ENCODE measurements at places on chromosomes 1 and 21.

- no peak overlapping the region for H3K27ac ChIP-seq
- DNase-seq: no peak
- H3K36me3 ChIP-seq: no peaks in the 10 kb centered on the region
- peaks cover 35% of the 10 kb centered on the region for H3K4me1 ChIP-seq
- no peaks in the 10 kb centered on the region for H3K27me3 ChIP-seq
Measured at GRCh38 chr1:26533951-26534509, 4.5 kb downstream of the RPS6KA1 start.

DNA sequence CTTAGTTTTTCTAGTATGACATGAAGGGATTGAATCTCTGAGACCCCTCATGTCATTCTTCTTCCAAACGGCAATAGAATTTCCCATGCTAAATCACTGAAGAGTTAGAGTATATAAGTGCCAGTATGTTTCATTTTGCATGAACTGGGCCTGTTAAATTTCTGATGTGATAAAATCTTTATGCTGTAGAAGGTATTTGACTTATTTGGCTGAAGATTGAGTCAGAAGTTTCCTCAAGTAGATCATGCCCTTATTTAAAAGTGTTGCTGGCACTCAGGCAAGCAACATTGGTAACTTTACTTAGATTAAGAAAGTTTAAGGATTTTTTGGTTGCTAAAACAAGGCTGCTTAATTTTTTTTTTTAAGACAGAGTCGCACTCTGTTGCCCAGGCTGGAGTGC is 13.3 kb downstream of the ATF6 start:
- peaks cover 29% of the 10 kb centered on the region for H3K36me3 ChIP-seq
- no peak for DNase-seq
- H3K27ac ChIP-seq: no peak overlapping the region
- H3K27me3 ChIP-seq: no peaks in the 10 kb centered on the region

DNA sequence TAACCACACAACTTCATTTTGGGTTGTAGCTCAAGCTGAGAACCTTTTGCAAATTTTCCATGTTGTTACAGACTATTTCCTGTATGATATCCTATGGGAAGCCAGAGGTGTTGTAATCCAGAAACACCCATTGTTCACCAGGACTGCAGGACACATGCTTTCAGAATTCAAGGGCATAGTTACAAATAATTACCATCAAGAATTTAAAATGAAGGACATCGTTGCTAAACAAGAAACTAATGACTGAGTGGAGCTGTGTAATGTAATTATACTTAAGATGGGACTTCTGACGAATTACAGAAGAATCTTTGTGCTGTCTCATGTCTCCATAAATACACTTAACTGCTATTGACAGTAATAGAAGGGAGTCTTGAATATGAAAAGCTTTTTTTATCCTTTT is 47.6 kb upstream of the HOOK1 start:
- peak; percentile 33 for DNase-seq
- H3K4me3 ChIP-seq: no peak overlapping the region
- no peak overlapping the region for H3K27ac ChIP-seq

DNA sequence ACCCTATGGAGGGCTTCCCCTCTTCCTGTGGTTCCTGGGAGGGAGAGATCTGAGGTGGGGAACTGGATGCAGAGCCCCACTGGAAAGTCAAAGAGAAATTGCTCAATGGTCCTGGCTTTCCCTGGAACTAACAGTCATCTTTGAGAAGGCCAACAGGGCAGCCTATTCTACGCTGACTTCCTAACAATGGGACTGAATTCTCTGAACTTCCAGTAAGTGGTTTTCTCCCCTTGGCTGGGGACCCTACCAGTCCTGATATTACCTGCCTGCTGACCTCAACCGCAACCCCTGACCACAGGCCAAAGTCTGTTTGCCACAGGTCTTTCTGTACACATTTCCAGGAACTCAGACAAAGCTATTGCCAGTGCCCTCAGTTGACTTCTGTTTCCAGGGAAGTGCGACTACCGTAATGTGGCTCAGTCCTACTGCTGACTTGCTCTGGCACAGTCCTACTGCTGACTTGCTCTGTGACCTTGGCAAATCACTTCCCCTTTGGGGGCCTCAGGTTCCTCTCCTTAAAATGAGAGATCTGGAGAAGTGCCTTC is 55.3 kb downstream of the C8B start:
- no peaks in the 10 kb centered on the region for H3K36me3 ChIP-seq
- H3K27ac ChIP-seq: no peak overlapping the region
- H3K4me1 ChIP-seq: no peaks in the 10 kb centered on the region

DNA sequence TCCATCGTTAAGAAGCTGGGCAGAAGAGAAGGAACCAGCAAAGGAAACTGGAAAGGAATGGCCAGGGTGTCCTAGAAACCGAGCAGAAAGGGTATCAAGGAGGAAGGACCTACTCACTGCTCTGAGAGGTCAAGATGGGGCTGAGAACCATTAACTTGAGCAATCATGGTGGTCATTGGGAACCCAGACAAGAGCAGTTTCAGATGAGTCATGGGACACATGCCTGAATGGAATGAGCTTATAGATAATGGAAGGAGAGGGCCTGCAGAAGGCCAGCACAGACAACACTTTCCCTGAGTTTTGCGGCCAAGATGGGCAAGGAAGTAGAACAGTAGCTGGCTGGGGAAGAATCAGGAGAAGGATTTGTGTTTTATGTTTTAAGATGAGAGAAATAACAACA is 383.2 kb downstream of the KIF26B start:
- H3K27me3 ChIP-seq: no peaks in the 10 kb centered on the region
- peak; percentile 81 for DNase-seq
- H3K27ac ChIP-seq: no peak overlapping the region

GRCh38 chr1:205344066-205344928 is 12.4 kb downstream of the KLHDC8A start:
- DNase-seq: peak; percentile 30
- H3K27me3 ChIP-seq: peaks cover 77% of the 10 kb centered on the region
- H3K36me3 ChIP-seq: no peaks in the 10 kb centered on the region
- H3K27ac ChIP-seq: no peak overlapping the region
- peak overlapping the region; percentile 40 for H3K4me3 ChIP-seq

- no peak for DNase-seq
- H3K4me1 ChIP-seq: peaks cover 1% of the 10 kb centered on the region
- H3K27ac ChIP-seq: no peak overlapping the region
- no peaks in the 10 kb centered on the region for H3K36me3 ChIP-seq
Measured at GRCh38 chr1:77428068-77428467, 146.2 kb downstream of the AK5 start.

- no peak overlapping the region for H3K27ac ChIP-seq
- no peaks in the 10 kb centered on the region for H3K4me1 ChIP-seq
- no peaks in the 10 kb centered on the region for H3K27me3 ChIP-seq
- H3K4me3 ChIP-seq: no peak overlapping the region
- H3K36me3 ChIP-seq: no peaks in the 10 kb centered on the region
Measured at GRCh38 chr1:186502087-186502486, 41.2 kb upstream of the PDC start.

DNA sequence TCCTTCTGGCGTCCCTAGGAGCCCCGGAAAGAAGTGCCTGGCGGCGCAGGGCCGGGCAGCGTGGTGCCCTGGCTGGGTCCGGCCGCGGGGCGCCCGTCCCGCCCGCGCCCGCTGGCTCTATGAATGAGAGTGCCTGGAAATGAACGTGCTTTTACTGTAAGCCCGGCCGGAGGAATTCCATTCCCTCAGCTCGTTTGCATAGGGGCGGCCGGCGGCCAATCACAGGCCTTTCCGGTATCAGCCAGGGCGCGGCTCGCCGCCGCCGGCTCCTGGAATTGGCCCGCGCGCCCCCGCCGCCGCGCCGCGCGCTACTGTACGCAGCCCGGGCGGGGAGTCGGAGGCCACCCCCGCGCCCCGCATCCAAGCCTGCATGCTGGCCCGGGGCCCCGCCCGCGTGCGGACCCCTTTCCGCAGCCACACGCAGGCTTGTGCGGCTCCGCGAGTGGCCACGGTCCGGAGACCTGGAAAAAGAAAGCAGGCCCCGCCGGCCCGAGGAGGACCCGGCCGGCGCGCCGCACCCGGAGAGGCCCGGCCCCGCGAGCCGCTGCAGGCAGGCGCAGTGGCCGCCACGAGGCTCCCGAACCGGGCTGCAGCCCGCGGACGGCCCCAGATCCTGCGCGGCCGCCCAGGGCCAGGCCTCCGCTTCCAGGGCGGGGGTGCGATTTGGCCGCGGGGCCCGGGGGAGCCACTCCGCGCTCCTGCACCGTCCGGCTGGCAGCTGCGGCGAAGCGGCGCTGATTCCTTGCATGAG is 160.4 kb downstream of the RUNX1 start:
- H3K4me1 ChIP-seq: peaks cover 11% of the 10 kb centered on the region
- H3K27me3 ChIP-seq: no peaks in the 10 kb centered on the region
- H3K4me3 ChIP-seq: peak overlapping the region; percentile 87
- peak overlapping the region; percentile 85 for H3K27ac ChIP-seq
- DNase-seq: peak; percentile 96

DNA sequence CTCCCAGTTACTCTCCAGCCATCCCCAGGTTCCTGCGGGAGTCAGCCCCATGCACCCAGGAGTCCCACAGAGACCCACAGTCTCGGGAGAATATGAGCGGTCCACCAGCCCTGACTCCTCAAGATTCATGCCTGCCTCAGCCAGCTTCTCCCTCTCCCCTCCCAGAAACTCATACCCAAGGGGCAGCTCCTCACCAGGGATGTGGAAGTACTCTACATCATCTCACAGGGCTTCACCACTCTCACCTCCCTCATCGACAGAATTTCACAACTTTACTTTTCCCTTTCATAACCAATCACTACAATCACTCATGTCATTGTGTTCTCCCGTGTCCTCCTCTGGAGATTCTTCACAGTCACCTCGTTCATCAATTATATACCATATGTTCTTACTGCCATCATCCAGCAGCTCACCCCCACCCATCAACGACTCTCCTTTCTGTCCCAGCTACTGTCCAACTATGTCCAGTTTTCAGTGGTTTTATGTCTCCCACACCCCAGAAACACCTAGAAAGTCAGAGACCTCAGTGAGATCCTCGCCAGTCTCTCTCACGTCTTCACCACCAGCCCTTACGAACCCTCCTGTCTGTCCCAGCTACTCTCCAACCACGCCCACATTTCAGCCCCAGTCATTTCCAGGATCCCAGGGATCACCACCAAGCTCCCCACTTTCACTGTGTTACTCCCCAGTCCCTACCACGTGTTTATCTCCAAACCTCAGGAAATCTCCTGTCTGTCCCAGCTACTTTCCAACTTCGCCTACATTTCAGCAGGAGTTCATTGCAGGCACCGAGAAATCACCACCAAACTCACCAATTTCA is 1530.1 kb upstream of the TPTE start:
- no peaks in the 10 kb centered on the region for H3K27me3 ChIP-seq
- no peak overlapping the region for H3K27ac ChIP-seq
- H3K4me1 ChIP-seq: no peaks in the 10 kb centered on the region
- H3K36me3 ChIP-seq: no peaks in the 10 kb centered on the region
- H3K4me3 ChIP-seq: no peak overlapping the region
- no peak for DNase-seq

DNA sequence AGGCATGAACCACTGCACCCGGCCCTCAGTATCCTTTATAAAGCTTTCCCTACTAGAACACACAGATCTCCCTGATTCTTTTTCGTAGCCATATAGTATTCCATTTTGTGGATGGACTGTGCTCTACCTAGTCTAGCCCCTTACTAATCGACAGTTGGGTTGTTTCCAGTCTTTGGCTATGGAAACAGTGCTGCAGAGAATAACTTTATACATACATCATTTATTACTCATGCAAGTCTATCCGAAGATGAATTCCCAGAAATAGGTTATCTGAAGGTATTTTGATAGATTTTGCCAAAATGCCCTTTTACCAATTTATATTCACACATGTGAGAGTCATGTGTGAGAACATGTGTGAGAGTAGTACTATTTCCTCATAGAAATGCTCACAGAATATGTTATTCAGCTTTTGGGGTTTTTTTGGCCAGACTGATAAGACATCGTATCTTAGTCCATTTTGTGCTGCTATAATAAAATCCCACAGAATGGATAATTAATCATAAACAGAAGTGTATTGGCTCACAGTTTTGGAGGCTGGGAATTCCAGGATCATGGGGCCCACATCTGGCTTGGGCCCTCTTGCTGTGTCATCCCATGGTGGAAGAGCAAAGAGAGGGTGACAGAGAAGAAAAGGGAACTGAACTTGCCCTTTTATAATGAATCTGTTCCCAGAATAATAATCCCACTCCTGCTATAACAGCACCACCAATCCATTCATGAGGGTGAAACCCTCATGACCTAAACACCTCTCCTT is 17.3 kb upstream of the FGR start:
- DNase-seq: no peak
- no peak overlapping the region for H3K27ac ChIP-seq
- H3K4me3 ChIP-seq: no peak overlapping the region
- H3K27me3 ChIP-seq: no peaks in the 10 kb centered on the region

GRCh38 chr1:116879478-116880133 is 30.1 kb upstream of the PTGFRN start:
- H3K36me3 ChIP-seq: no peaks in the 10 kb centered on the region
- H3K4me3 ChIP-seq: peak overlapping the region; percentile 72
- peaks cover 12% of the 10 kb centered on the region for H3K4me1 ChIP-seq
- peak overlapping the region; percentile 84 for H3K27ac ChIP-seq

All from mesenchymal stem cell (in vitro differentiated cells and primary cell).